Iris pigment epithelial cell (primary cell): ENCODE measurements at places on chromosomes 11 and 22.

- no peak for DNase-seq
Measured at GRCh38 chr11:93783765-93784144, 327 bp upstream of the MED17 start.

- peak; percentile 12 for DNase-seq
Measured at GRCh38 chr11:121063728-121064127, 37.3 kb upstream of the TECTA start.

GRCh38 chr11:104609311-104610085 lies 288.8 kb downstream of the CASP12 start:
- peak; percentile 82 for DNase-seq

GRCh38 chr11:44065161-44065661 lies 859 bp upstream of the ACCS start:
- no peak for DNase-seq

- no peak for DNase-seq
Measured at GRCh38 chr11:76624500-76625379, 45.8 kb downstream of the LRRC32 start.

GRCh38 chr11:17936790-17937189 lies 76.1 kb downstream of the SERGEF start:
- no peak for DNase-seq
